ENCODE measurements at places on chromosomes 5 and 9.

DNA sequence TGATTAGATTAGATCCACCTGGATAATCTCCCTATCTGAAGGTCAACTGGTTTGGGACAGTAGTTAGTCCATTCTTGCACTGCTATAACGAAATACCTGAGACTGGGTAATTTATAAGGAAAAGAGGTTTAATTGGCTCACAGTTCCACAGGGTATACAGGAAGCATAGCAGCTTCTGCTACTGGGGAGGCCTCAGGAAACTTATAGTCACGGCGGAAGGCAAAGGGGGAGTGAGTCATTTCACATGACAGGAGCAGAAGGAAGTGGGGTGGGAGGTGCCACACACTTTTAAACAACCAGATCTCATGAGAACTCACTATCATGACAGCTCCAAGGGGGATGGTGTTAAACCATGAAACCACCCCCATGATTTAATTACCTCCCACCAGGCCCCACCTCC lies 9.9 kb downstream of the C9orf40 start:
- DNase-seq: no peak

GRCh38 chr5:67815455-67816391 lies 399.8 kb upstream of the PIK3R1 start:
- DNase-seq: no peak

DNA sequence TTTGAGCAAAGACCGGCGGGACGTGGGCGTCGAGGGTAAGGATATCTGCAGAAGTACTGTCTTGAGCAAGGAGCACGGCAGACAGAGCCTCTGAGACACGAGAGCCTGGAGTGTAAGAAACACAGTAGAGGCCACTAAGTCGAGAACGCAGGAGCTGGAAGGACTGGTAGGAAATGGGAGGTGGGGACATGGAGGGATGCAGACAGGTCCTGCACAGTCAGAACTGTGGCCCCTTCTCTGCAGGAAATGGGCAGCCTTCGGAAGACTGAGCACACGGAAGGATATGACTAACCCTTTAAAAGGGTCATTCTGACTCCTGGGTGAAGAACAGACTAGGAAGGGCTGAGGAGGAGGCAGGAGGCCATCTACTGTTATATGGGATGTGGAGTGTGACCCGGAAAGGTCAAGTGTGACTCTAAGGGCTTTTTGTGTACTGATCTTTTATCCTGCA lies 1.4 kb upstream of the CAMSAP1 start:
- DNase-seq: no peak

DNA sequence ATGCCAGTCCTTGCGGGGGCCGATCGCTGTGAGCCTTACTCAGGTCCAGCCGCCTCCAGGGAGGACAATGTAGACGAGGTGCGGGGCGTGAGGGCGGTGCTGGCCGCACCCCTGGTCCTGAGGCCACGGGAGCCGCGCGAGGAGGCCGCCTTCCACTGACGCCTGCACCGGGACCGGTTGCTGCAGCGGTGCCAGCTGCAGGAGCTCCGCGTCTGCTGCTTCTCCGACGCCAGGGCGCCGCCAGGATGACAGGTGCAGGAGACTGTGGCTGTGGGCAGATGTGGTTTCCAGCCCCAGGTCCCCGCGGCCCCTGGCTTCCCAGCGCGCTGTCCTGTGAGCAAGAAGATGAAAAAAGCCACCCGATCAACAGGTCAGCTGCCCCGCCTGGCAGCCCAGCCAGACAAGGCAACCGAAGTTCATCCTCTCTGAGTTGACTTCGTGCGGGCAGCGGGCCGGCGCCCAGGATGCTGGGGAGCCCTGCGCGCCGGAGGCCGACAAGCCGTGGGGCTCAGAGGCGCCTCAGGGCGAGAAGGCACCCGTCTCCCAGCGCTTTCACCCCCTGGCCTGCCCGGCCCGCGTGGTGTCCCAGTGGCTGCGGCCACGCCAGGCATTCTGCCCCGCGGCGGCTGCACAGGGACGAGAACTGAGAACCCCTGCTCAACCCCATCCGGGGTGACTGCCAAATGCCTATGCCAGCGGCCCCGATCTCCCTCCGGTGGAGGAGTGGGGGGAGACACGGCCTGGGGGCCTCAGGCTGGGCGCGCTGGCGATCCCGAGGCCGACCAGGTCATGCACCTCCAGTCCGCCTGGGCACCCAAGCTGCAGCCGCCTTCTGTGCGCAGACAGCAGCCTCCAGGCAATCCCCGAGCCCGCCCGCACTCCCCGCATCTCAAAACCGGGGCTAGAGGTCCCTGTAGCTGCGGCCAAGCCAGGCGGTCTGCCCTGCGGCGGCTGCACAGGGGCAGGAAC lies 43.4 kb upstream of the BICD2 start:
- DNase-seq: no peak

- no peak for DNase-seq
Measured at GRCh38 chr5:115243412-115243811, 19.3 kb downstream of the PGGT1B start.

- no peak for DNase-seq
Measured at GRCh38 chr5:54455413-54456157, at the start of gene HSPB3. HSPB3 (plus strand) TSS chr5:54455699; CDS start chr5:54455790, 91 bp downstream.

GRCh38 chr5:113177225-113177624 lies 200.6 kb downstream of the DCP2 start:
- no peak for DNase-seq

DNA sequence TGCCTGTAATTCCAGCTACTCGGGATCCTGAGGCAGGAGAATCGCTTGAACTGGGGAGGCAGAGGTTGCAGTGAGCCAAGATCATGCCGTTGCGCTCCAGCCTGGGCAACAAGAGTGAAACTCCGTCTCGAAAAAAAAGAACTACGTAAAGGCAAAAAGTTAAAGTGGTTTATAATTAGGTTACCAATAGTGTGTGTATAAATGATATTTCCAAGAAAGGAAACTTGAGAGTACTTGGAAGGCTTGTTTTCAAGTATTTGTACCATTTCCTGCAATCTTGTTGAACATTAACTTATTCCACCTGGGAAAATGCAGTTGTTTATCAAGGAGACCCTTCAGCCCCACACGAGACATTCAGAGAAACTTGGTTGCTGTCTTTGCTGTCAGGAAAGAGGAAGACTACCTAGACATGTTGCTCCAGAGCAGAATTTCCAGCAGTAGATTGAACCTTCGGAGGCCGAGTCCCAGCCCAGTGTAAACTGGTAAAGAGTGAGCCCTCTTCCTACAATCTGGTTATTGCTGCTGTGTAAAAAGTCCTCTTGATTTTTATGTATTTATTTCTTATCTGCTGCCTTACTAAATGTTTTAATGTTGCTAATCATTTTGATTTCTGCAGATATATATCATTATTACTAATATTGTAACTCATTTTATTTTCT lies 30.1 kb downstream of the STXBP1 start:
- DNase-seq: no peak

DNA sequence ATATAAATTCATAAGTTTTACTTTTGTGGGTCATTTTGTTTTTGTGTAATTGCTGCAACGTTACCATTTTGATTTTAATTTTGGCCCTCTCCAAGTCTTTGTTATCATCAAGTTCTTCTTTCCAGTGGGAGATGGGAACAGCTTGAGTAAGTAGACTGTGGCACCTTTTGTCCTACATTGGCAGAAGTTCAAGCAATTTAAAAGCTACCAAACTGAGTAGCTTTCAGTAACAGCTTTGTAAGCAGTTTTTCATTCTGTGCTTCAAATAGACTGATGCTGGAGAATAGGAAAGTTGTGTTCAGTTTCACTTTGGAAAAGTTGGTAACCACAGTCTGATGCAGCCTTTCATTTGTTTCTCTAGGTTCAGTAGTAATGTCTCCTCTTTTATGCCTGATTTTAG lies 47.8 kb upstream of the TMED7 start:
- no peak for DNase-seq

- DNase-seq: no peak
Measured at GRCh38 chr5:102627315-102627714, 127.8 kb upstream of the PAM start.

DNA sequence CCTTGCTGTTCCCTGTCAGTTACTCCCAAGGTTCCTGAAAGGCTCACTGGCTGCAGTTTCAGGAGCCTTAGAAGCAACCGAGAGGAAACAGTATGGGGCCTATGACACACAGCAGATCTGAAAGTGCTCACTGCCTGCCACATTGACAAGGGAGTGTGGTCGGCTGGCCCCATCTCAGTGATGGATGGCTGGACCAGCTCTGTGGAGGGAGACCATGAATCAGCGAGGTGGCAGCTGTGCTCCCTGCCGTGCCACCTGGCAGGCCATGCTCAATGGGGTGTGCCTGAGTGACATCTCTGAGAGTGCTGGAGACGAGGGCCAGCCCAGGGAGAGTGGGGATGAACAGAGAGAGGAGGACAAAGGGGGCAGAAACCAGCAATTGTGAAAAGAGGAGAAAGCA lies 49.1 kb downstream of the DOCK2 start:
- DNase-seq: no peak

GRCh38 chr5:3092664-3093063 lies 341.2 kb upstream of the IRX2 start:
- no peak for DNase-seq

- DNase-seq: no peak
Measured at GRCh38 chr5:15787681-15788080, 287.7 kb downstream of the FBXL7 start.

DNA sequence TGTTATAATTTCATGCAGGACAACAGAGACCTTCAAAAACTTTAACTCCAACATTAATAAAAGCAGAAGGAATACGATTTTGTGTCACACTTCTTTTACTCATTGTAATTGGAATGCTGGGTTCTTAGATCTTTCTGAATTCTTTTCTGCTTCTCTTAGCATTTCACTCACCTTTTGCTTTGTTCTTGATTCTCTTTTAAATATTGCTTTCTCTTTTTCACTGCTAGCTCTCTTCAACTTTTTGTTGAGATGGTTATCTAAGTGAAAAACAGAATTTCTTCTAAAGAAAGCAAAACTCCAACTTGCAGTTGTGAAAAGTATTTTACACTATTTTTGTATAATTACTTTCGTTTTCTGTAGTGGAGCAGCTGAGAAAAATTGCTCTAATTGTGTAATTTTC lies 212.6 kb upstream of the KIF2A start:
- no peak for DNase-seq

GRCh38 chr5:158758675-158759074 lies 341.0 kb downstream of the EBF1 start:
- no peak for DNase-seq

DNA sequence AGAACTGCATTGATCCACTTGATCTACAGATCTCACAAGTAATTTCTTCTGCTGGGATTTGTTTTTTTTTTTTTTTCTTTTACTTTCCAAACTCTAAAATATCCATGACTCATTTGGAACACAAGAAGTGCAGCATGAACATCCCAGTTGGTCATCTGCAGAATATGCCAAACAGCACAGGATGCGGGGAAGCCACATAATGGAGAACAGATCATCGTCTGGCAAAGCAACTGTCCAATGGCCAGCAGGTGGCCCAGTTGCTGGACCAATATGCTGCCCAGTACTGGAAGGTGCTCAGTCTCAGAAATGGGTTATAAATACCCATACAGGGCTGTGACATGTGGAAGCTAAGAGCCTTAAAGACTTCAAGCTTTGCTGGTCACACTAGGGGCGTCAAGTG lies 221.3 kb upstream of the TAS2R1 start:
- no peak for DNase-seq

All from stimulated activated CD8-positive, alpha-beta memory T cell treated with anti-CD3 and anti-CD28 coated beads, Interleukin-7, amount 100 ng/mL, for 24 hours (primary cell).